ENCODE measurements at places on chromosomes 11 and 22.
A peak's percentile ranks its signal among the peaks of the same experiment; 100 is the strongest.

DNA sequence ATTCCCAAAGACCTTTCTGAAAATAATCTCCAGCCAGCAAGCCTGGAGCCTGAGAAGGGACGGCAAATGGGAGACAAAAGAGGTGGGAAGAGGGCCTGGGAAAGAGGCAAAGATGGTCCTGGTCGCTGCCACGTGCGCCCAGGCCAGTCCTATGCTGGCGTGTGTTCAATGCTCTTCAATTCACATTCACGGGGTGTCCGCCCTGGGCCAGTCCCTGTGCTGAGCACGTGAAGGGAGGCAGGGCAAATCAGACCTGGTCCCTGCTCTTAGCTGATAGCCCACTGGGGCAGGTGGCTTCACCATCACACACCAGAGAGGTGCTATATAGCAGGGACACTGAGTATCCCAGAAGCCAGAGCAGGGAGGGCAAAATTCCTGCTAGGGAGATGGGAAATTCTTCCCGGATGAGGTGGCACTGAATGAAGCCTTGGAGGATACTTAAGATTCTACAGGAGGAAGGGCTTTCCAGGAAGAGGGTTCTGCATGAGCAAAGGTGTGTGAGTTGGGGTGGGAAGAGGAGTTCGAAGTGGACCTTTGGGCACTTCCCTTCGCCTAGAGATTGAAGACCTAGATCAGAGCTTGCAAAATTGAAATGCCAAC is 148.2 kb downstream of the CHST1 start:
- peak; percentile 34 for DNase-seq

DNA sequence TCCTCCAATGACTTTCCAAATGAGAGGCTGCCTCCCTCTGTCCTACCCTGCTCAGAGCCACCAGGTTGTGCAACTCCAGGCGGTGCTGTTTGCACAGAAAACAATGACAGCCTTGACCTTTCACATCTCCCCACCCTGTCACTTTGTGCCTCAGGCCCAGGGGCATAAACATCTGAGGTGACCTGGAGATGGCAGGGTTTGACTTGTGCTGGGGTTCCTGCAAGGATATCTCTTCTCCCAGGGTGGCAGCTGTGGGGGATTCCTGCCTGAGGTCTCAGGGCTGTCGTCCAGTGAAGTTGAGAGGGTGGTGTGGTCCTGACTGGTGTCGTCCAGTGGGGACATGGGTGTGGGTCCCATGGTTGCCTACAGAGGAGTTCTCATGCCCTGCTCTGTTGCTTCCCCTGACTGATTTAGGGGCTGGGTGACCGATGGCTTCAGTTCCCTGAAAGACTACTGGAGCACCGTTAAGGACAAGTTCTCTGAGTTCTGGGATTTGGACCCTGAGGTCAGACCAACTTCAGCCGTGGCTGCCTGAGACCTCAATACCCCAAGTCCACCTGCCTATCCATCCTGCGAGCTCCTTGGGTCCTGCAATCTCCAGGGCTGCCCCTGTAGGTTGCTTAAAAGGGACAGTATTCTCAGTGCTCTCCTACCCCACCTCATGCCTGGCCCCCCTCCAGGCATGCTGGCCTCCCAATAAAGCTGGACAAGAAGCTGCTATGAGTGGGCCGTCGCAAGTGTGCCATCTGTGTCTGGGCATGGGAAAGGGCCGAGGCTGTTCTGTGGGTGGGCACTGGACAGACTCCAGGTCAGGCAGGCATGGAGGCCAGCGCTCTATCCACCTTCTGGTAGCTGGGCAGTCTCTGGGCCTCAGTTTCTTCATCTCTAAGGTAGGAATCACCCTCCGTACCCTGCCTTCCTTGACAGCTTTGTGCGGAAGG is 2.9 kb downstream of the APOC3 start:
- DNase-seq: no peak

DNA sequence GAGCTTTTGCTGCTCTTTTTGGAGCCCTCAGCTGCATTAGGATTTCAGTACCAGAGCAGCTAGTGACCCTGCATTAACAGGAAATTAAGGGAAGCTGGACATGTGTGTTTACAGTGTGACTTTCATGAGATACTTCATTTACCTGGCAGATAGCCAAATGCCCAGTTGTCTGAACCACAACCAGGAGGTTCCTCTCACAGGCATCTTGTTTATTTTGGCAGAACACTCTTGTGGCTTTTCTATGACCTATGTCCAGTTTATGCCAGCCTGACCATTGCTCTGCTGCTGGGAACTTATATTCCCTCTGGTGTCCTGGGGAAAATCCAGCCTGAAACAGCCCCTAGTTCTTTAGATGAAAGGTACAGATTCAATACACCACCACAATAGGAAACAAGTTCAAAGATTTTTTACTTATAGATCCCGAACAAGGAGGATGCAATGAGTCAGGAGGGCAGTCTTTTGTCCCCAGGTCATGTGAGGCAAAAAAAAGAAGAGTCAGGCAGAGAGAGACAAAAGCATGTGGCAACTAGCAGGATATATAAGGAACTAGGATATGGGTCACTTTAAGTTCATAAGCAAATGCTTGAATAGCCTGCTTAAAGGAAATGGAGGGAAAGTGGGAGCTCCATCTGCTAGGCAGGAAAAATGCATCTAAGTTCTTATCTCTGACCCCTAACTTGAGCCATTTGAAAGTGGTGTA is 379.3 kb downstream of the INSC start:
- no peak for DNase-seq

DNA sequence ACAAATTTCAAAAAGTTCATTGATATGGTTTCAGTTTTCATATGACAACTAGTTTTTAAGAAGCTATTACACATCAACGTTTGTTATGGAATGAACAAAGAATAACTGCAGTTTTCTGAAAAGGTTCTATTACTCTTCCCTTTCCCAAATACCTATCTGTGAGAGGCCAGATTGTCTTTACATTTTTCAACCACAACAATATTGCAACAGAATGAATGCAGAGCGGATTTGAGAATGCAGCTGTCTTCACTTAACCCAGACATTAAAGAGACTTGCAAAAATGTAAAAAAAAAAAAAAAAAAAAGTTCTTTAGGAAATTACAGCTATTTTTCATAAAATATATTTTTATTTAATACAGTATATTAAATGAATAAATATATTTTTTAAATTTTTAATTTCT is 250.8 kb downstream of the DDX10 start:
- no peak for DNase-seq

- no peak for DNase-seq
Observed at GRCh38 chr11:96393753-96394348, 4.0 kb downstream of the JRKL start.

DNA sequence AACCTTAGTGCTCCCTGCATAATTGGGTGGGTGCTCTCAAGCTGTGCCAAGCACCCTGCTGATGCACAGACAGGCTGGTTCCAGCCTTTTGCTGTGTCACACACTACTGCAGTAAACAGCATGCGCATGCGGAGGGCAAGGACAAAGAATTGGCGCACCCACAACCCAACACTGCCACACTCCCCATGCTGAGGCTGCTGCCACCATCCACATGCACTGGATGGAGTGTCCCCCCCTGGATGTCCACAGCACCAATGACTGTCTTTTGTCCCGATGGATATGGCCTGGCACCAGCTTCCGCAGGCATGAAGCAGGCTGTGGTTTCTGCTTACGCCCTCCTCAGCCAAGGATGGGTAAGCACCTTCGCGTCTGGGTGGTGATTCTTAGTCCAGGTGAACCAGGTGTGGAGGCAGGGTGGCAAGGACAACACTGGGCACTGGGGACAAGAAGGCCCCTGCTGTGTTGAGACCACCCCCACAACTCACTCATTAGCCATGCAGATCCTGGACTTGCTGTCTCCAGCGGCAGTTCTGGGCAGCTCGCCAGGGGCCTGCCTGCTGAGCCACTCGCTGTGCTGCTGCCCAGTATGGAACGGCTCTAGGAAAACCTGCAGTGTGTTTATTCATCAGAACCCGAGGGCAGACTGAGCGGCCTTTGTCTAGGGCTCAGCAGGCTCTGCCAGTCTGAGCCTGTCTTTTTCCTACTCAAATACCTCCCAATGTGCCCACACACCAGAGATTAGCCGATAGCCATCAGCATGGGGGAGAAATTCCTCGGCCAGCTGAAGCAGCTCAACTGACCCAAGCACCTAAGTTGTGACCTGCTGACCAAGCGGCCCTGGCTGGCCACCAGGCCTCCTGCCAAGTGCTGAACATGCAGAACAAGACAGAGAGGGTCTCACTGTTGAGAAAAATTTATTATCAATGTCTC is 8.2 kb upstream of the NAP1L4 start:
- peak; percentile 94 for DNase-seq

DNA sequence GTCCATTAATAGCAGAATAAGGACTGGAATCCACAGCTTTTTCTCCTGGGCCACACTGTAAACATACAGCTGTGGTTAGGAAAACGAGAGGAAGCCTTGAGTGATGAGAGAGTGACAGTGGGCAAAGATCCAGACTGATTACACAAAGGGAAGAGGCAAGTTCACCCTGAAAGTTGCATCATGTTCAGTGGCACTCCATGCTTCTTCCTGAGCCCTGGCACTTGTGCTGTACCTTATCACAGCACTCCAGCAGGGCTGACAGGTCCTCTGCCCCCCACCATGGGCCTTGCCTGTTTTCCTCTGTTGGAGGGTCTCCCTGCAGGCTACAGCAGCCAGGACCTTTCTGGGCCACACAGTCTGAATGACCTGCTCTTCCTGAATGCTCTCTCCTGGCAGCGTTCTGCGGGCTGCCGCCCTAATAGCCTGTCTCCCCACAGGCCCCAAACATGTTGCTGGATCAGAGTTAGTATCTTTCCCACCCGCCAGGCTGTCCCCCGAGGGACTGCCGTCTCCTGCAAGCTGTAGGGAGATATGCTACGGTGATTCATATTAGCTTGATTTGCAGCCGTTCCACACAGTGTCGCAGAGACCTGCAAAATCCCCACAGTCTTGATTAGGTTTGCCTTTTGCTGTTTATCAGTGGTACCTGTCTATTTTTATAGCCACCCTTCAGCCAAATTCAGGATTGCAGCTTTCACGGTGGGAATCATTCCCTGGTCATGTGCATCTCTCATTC is 60.2 kb downstream of the NTM start:
- no peak for DNase-seq

GRCh38 chr11:130439160-130439519 is 9.3 kb upstream of the ADAMTS15 start:
- no peak for DNase-seq

Data from sigmoid colon (tissue), 7 donors.